ENCODE measurements at places on chromosomes 7 and 10.

DNA sequence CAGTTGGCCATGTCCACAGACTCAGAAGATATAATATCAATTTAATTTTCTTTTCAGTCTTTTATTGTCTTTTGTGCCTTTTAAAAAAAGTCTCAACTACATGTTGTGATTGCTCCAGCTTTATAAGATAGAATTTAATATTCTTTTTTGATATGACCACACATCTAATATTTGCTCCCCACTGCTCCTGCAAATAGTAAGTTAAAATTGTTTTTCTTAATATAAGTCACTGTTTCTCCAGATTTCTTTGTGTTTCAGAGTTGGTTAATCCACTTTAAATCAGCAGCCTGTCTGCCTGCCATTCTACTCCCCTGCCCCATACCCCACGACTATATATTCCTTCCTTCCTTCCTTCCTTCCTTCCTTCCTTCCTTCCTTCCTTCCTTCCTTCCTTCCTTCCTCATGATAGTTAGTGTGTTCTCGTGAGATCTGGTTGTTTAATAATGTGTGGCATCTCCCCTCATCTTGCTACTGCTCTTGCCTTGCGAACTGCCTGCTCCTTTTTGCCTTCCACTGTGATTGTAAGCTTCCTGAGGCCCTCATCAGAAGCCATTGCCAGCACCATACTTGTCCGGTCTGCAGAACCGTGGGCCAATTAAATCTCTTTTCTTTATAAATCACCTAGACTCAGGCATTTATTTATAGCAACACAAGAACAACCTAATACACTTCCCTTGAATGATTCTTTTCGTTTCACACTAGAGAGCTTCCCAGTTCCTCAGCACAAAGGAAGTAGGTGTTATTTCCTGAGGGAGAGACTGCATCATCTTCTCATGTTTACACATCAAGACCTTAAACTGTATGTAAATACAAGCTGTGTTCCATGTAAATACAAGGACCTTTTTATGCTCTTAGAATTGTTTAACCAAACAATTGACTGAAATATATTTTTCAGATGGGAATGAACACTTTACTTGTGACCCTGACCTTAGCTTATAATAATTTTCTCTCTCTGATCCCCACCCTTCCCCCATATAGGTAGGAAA, 24.5 kb downstream of the TAS2R16 start:
- DNase-seq, result no peak

DNA sequence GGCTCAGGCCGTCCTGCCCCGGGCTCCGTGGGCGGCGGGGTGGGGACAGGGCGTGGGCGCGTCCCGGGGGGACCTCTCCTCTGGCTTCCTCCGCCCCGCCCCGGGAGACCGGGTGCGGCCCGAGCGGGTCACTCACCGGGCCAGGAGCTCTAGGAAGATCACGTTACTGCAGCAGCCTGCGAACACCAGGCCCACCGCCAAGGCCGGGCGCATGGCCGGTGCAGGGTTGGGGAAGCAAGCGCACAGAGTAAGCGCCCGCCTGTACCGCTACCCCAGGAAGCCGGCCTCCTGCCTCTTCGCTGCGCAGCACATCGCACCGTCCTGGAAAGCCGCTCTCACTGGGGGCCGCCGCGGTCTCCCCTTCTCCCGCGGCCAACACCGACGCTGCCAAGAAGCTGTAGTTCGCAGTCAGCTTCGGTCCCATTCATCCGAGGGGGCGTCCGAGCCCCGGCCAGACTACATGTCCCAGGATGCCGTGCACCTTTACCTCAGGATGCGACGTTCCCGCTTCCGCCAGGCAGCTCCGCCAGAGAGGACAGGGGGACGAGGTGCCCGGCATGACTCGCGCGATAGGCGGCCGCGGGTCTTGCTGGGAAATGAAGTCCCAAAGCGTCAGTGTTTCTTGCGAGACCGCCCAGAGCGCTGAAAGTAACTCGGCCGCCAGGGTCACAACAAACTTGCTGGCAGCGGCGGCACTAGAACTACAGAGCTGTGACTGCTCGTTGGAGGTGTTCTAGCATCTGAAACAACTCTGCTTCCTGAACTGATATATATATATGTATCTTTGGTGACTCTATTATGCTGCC, at the start of gene SLC35B4:
Gene SLC35B4, minus strand, starts transcription at position 392 of the 806 bp plus-strand sequence. Its CDS starts 179 bp downstream, at position 213.
- peak; percentile 83 for DNase-seq

- DNase-seq, result no peak
These were observed 2.5 kb downstream of the SAP25 start for GRCh38 chr7:100570954-100571828.

DNA sequence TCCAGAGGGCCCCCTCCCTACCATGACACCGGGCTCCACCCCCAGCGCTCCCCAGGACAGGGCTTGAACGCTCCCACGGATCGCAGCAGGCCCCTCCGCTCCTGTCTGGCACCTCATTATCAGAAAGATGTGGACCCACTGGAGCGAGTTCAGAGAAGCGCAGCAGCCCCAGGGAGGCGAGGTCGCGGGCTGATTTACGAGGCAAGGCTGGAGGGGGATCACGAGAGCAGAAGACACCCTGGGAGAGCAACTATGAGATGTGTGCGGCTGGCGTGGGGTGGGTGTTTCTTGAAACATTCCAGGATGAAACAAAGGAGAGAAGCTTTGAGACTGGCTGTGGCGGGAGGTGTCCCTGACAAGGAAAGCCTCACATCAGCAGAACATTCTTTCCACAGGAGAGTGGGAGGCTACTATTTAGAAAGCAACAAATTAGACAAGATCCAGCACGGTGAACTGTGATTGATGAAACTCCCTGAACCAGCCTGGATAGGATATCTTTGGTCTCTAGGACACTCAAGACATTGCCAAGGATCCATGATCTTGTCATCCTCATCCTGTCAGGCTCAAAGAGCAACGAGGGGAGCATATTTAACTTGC, 66.0 kb downstream of the JCAD start:
- DNase-seq, result no peak

DNA sequence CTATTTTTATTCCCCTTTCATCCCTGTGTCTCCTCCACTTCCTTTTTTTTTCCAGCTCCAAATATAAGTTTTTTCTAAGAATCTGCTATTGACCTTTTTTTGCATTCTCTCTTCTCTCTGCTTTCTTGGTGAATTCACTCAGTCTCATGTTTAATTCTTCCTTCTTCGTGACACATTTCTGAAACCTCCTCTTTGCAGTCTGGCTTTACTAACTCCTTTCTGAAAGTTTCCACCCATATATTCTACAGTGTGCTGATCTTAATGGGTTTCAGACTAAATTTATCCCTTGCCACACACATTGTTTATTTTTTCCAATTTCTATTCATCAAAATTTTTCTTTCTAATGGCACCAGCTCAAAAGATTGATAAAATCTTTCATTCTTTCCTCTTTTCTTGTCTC, 47.8 kb upstream of the CALD1 start:
- DNase-seq, result no peak

DNA sequence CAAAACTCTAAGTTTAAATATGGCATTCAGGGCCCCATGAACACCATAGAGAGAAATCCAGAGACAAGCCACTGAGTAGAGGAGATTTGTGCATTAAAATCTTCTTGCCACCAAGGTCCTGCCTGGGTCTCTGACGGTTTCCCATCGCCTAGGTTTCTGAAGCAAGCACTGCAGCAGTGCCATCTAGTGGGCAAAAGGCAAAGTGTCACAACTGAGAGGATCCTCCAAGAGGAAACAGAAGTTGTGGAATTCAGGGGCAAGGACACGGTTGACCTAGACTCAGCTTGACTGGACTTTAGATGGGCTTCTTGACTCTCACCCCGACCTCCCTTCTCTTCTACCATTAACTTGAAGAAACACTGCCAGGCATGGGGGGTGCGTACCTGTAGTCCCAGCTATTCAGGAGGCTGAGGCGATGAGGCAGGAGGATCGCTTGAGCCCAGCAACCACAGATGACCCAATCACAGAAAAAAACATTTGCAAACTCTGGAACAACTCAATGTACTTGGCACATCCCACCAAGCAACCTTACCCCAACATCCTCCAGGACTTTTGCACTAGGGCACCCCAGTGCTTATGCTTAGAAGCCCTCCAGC, 604.1 kb downstream of the GALNT17 start:
- DNase-seq, result no peak

GRCh38 chr10:59517341-59517899, 155.1 kb upstream of the FAM13C start:
- DNase-seq, result no peak

GRCh38 chr7:33065981-33066380, 3.4 kb upstream of the NT5C3A start:
- no peak for DNase-seq

GRCh38 chr7:106588422-106589197, 72.3 kb downstream of the CCDC71L start:
- DNase-seq, result no peak

DNA sequence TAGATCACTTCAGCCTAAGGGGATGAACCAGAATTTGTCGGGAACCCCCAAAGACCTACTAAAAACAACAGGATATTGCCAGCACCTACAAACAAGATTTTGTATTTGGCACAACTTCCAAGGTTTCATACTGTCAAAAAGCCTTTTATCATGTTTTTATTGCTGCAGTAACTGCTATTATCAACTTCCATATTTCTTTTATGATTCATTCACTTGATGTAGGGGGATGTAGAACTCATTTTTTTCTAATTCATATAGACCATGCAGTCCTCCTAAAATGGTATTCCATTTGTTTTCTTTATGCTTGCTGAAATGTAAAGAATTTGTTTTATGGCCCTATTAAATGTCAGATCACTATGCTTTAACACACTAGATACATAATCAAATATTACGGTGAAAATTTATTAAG, 30.0 kb upstream of the WNT16 start:
- no peak for DNase-seq

GRCh38 chr7:111732923-111733322, 170.6 kb upstream of the IMMP2L start:
- DNase-seq, result no peak

- DNase-seq, result no peak
These were observed 17.7 kb upstream of the GPR37 start for GRCh38 chr7:124783271-124783670.

DNA sequence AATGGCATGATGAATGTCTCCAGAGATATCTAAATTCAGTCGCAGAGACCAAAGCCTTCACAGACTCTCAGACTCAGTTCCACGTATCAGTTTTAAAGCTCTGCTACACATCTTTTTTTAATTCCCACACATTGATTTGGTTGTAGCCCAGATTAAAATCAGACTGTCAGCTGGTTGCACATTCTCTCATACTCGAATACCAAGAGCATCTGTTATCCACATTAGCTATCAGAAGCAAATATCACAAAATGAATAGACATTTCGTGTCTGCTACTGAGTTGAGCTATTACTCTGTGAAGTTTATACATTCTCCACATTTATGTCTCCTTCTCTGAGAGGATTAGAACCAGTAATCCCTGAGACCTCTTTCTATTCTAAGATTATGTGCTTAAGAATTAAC, 229.2 kb downstream of the GPAM start:
- no peak for DNase-seq

- no peak for DNase-seq
These were observed 1263.5 kb upstream of the AUTS2 start for GRCh38 chr7:68334636-68335272.

DNA sequence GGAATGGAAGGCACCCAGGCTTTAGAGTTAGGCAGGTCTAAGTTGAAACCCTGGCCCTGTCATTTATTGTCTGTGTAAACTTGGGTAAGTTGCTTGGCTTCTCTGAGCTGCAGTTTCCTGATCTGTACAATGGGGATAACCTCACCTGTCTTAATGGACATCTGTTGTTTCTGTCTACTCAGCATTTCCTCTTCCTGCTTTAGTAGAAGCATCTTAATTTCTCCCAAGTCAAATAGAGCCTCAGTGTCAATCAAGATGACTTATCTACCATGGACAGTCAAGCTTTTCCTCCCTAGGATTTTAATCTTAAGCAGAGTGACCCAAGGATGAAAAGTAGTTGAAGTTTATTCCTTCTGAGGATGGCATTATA, 119.7 kb downstream of the FZD1 start:
- no peak for DNase-seq

Data from activated CD8-positive, alpha-beta memory T cell treated with anti-CD3 and anti-CD28 coated beads for 1 hour (primary cell).